Activated CD4-positive, alpha-beta T cell treated with anti-CD3 and anti-CD28 coated beads, Interleukin-2, amount 10 ng/mL, durations not matched to agents 24 days and 14 days (primary cell): ENCODE measurements at places on chromosomes 1 and 21. TPM values are rescaled to one million over a fixed set of nuclear protein-coding genes. Genes with fewer than 3 reads are reported as not detected.

TAS1R1 gene
- not detected in 2 replicates for total RNA-seq

SH2D1B gene
- not detected in 2 replicates for total RNA-seq

DNA sequence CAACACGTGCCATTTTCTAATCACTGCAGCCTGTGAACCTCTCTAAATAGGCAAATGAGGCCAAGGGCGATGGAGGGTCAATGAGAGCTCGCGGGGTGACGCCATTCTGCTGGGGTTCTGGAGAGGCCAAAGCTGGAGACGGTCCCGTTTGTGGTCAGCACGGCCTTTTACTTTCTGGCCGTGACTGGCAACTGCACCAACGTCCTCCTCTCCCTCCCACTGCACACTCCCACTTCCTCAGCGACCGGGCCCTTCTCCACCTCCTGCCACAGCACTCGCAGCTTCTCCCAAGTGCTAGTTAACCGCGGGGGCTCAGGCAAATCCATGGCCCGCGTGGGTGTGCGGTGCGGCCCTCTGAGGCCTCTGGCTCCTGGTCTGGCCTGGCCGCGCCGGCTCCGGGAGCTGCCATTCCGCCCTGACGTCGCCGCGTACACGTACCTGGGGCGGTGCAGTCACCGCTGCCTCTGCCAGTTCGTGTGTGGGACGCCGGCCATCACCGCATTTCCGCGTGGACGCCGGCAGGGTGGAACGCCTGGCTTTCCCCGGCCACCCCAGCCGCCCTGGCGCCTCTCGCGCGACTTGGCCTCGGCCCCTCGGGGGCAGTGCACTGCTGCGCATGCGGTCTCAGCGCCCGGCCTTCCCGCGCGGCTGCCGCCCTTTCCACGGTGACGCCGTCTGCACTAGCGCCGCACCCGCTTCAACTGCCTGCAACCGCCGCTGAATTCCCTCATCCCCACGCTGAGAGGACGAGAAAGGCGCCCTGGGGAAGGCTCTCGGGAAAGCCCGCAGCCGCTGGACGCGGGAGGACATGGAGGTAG, 18.2 kb downstream of the OR2C3 start:
- DNase-seq, result no peak
- H3K27me3 ChIP-seq, result no peaks in the 10 kb centered on the region
- no peak overlapping the region for H3K4me3 ChIP-seq
- no peak overlapping the region for H3K27ac ChIP-seq
- H3K4me1 ChIP-seq, result no peaks in the 10 kb centered on the region
- no peaks in the 10 kb centered on the region for H3K36me3 ChIP-seq

DNA sequence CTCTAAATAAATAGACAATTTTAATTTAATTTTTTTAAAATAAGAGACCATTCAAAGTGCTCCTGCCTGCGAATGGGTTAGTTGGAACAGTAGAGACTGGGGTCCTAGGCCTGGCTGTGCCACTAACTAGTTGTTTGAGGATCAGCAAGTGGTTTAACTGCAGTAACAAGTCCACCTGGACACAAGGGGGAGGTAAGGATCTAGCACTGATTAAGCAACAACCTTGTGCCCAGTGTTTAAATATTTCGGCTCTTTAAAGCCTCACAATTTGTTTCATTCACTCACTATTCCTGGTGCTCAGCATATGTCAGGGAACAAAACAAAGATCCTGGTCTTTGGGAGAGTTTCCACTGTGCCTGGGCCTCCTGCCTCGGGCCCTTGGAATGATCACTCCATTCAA, 1.6 kb upstream of the AGT start:
- peaks cover 2% of the 10 kb centered on the region for H3K27me3 ChIP-seq
- H3K4me1 ChIP-seq, result no peaks in the 10 kb centered on the region
- no peaks in the 10 kb centered on the region for H3K36me3 ChIP-seq
- H3K27ac ChIP-seq, result no peak overlapping the region
- no peak for DNase-seq

- DNase-seq, result no peak
- H3K4me3 ChIP-seq, result no peak overlapping the region
- no peaks in the 10 kb centered on the region for H3K27me3 ChIP-seq
Measured at GRCh38 chr1:176601348-176601747, 138.4 kb downstream of the PAPPA2 start.

- peaks cover 13% of the 10 kb centered on the region for H3K36me3 ChIP-seq
- no peaks in the 10 kb centered on the region for H3K27me3 ChIP-seq
- H3K27ac ChIP-seq, result no peak overlapping the region
- DNase-seq, result no peak
- no peak overlapping the region for H3K4me3 ChIP-seq
Measured at GRCh38 chr1:43711524-43712386, 4.4 kb downstream of the ST3GAL3 start.
